ENCODE measurements at places on chromosomes 3 and 15.

GRCh38 chr3:55090746-55091145 lies 162.9 kb upstream of the LRTM1 start:
- DNase-seq: no peak

DNA sequence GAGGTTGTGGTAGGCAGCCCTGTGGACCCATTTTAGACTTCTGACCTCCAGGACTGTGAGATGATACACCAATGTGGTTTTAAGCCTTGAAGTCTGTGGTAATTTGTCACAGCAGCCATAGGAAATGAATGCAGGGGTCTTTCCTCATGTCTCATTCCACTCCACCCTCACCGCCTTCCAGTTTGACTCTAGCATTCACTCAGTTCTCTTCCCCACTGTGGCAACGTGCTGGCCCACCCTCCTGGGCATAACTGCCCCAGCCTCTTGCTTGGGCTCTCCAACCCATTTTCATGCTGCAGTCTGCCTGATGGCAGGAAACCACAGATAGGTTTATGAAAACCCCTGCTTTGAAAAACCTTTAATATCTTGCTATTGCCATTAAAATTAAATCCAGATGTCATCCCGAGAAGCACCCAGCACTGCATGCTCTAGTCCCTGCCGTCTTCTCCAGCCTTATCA lies 7.3 kb upstream of the TRNT1 start:
- DNase-seq: no peak

DNA sequence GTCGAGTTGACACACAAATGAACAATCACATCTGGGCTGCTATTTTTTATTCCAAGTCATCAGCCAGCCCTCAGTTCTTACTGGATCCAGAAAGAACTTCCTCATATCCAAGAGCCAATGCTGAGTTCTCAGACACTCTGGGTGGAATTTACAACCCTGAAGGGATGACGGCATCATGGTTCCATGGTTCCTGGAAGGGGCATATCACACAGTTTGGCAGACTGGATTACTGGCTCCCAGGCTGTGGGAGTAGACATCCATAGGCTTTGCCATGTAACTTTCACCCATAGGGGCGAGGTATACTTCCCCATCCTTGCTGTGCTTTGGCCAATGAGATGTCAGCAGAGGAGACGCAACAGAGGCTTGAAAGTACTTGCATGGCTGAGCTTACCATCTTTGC lies 26.9 kb upstream of the KBTBD12 start:
- no peak for DNase-seq

DNA sequence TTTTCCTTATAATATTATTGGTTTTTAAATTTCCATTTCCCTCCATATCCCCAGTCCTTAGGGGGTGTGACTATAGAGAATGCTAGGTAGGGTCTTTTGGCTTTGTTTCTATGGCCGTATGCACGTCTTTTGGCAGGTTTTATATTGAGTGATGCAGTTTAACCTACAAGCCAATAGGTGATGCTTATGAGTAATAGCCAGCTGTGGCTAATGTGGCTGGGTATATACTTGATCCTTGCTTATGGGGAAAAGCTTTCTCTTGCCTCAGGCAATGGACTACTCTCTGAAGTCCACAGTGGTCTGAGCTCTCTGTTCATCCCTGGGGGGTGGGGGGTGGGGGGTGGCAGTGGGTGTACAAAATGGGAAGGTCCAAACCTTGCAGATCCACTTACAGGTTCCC lies 223.9 kb downstream of the MFSD1 start:
- DNase-seq: no peak

- DNase-seq: no peak
These were observed 8.5 kb downstream of the WDR53 start for GRCh38 chr3:196559826-196560225.

- DNase-seq: no peak
These were observed 8.8 kb downstream of the OIP5 start for GRCh38 chr15:41323611-41324010.

- no peak for DNase-seq
These were observed 57.5 kb upstream of the KLF13 start for GRCh38 chr15:31268911-31269784.

DNA sequence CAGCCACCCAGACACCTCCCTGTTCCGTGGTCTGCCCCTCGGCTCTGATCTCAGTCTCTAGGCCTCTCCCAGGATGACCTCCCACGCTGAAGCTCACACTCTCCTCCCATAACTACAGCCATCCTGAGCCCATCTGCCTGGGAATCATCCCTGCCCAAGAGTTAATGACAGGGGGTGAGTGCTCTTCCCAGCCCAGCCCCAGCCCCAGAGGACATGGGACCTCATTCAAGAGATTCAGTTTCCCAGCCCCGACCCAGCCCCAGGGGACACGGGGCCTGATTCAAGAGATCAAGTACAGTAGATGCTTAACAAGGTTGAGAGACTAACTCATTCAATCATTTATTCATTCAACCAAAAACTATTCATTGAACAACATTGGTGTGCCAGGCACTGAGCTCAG lies 272.0 kb downstream of the XXYLT1 start:
- DNase-seq: no peak

DNA sequence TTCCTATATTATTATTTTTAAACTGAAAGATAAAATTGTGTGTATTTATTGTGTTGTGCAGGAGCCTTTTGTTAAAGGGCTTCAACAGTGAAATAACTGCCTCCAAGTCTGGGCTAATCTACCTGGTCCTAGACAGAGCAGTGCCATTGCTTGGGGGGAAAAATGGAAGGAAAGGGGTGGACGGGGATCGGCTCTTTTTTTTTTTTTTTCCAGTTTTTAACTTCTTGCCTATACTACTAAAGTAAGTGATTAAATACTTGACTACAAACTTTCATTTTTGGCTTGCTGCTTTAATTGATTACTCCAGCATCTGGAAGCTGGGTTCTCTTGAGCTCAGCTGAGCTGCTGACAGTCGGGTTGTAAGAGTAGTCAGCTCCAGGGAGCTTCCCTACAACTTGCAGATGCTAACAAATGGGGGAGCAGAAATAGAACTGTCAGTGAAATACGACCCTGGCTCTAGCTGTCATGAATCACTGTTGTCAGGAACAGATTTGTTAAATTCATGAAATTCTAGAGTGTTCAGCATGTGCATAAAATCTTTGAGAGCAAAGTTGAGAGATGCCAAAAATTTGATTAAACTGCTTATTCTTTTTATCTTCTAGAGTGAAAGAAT lies 276.7 kb downstream of the ROBO1 start:
- no peak for DNase-seq

DNA sequence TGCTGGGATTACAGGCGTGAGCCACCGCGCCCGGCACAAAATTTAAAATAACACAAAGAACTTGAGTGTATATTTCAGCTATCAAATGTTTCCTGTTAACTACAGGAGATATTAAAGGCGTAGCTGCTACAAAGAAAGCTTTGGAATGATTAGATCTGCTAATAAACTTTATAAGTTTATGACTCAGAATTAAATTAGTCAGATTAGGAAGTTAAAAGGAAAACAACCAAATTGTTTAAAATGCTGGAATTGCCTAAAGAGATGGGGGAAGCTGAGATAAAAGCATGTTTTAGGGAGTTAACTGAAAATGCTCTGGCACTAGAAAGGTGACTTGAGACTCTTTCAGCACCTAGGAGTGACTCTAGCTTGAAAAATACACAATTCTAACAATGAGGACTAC lies 58.9 kb downstream of the COL8A1 start:
- no peak for DNase-seq

DNA sequence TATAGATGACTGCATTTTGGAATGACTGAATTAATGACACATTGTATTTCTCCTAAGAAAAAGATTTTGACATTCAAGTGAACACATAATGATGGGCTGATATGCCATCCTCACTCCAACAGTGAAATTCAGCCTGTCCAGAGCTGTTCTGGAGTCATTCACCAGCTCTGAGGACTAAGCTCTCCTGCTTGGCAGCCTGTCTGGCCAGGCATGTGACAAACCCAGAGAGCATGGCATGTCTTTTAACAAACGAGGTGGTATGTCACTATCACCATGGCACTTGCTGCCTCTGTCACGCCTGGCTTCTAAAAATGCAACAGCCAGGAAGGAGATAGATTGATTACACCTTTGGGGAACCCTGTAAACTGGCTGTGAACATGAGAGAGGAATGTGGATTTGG lies 1.4 kb downstream of the ACTC1 start:
- DNase-seq: no peak

DNA sequence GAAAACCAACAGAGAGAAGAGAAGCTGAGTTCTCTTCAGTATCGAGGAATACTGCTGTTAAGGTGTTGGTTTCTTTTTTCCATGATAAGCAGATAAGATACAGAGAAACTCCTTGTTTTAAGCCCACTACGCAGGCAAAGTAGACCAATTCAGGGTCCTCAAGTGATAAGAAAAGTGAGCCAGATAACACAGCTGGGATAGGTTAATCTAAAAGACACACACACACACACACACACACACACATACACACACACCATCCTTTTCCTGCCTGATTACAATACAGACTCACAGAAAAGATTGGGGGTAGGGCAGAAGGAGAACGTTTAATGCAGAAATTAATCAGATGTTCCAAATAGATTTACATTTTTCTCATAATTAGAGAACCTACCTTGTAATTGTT lies 6.5 kb upstream of the PHLDB2 start:
- DNase-seq: no peak

- DNase-seq: no peak
These were observed 112.2 kb upstream of the SLC6A11 start for GRCh38 chr3:10703875-10704274.

DNA sequence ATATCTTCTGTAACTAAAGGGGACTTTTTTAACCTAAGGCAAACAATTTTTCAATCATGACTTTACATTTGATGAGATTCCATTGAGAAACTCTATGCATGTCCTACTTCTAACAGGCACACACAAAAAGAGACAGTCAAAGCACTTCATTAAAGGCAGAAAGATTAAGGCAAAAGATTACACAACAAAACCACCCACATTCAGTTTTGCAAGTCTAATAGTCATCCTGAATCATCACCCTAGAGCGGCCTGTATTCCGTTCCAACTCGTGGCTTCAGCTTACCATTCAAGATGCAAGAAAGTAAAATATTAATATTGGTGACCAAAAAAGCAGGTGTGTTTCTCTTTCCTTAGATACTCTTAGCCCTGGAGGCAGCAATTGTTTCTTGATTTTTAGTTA lies 205.9 kb downstream of the P3H2 start:
- DNase-seq: no peak

Measured in GM13977 (cell line).